ENCODE measurements at places on chromosomes 12 and 14. TPM values are rescaled to one million over a fixed set of nuclear protein-coding genes. Genes with fewer than 3 reads are reported as not detected.

C12orf60 gene
- 0.74 TPM for polyA plus RNA-seq

CFAP73 gene
- not detected for polyA plus RNA-seq

FAM90A1 gene
- polyA plus RNA-seq, result 1.0 TPM

DNA sequence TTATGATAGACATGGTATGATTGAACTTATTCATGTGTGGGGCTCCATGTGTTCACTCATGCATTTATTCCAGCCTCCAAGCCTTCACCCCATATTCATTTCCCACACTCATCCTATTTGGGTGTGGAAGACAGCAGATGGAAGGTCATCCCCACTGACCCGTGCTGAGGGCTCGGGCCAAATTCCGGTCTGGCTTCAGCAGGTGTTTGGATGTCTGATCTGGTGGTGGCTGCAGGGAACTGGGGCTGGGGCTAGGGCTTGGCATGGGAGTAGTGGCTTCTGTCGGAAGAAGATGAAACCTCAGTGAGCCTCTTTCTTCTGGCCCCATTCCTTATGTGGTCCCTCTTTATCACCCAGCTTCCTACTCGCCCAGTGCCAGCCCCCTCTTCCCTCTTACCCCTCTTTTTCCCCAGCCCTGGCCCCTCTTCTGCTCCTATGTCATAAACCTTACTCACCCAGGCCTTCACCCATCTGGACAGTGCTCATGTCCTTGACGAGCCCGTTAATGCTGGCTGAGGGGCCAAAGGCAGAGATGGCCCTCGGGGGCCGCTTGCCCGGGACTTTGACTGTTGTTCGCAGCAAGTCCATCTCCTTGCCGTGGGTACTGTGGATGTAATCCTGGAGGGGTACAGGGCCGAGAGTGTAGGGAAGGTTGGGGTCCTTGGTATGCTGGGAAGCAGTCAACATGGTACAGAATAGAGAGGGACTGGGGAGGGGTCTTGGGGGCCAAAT lies 8.0 kb downstream of the AGAP2 start:
- no peak for DNase-seq

DNA sequence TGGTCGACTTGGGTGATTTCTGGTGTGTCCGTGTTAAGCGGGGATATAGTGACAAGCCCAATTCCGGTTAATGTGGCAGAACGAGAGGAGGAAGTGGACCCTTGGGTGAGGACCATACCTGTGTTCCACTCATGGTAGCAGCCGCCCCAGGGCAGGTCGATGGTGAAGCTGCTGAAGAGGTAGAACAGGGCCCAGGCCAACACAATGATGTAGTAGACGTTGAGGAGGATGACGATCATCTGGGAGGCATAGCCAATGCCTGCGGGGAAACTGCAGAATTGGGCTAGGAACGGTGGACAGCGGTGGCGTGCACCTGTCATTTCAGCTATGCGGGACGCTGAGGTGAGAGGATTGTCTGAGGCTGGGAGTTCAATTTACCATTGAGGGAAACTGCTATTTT lies 20.1 kb downstream of the SLC6A13 start:
- no peak for DNase-seq

OR6C2 gene
- polyA plus RNA-seq, result not detected

KRT6C gene
- not detected for polyA plus RNA-seq

SPX gene
- polyA plus RNA-seq, result 32.7 TPM

GRCh38 chr12:96258104-96258961 lies 64.2 kb downstream of the ELK3 start:
- DNase-seq, result no peak

COQ6 gene
- polyA plus RNA-seq, result 49.3 TPM

DNA sequence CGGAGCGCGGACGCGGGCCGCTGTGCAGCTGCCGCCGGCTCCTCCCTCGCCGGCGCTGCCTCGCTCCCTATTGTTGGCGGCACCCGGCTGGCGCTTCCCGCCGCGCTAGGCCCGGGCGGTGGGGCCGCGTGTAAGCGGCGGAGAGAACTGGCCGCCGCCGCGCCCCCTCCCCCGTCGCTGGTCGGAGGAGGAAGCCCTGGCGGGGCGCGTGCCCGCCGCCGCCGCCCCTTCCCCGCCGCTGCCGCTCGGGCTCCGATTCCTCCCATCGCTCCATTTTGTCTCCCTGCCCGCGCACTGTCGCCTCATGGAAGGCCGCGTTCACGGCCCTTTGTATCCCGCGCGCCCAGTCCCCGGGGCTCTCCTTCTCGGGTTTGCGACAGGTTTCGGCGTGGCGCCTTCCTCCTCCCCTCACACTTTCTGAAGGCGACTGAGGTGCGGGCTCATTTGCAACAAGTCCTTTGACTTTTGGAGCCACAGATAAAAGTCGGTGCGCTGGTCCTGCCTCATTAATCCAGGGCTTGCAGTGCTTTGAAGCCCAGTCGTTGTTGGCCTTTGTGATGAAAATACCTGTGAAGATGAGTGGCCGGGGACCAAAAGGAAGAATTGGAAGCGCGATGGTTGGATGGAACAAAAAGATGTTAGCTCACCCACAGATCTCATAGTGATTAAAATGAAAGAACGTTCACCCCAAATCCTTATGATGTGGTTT lies 707 bp downstream of the CPSF6 start:
- DNase-seq, result peak; percentile 56

TAS2R7 gene
- not detected for polyA plus RNA-seq

- DNase-seq, result no peak
Observed at GRCh38 chr14:22538671-22539228, 50.3 kb downstream of the DAD1 start.
